ENCODE measurements at places on chromosomes 11 and 22.

DNA sequence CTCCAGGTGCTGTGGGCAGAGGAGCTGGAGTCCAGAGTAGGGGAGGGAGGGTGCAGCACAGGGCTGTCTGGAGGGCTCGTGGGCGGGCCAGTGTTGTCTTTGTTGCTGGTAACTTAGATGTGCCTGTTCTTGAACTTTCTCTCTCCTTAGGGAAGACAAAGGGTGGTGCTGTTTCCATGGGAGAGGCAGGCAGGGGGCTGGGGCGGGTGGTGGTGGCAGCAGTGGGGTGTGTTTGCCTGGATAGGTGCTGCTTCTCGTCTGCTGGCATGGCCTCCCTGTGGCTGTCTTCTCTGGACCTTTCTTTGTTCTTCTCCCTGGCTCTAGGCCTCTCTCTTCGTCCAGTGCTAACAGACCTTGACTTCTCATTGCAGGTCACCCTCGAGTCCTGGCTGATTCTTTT, 8.5 kb downstream of the SIDT2 start:
- no peak for DNase-seq

DNA sequence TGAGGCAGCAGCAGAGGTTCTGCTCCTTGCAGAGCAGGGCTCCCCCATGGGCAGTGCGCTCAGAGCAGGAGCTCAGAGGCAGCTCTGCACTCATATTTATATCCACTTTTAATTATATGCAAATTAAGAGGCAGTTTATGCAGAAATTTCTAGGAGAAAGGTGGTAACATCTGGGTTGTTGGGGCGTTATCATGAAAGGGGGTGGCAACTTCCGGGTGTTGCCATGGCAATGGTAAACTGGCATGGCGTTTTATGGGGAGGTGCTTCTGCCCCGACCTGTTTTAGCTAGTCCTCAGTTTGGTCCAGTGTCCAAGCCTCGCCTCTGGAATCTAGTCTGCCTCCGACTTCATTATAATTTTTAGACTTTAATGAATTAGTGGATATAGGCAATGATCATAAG, 1191.7 kb downstream of the TBC1D22A start:
- DNase-seq: no peak

DNA sequence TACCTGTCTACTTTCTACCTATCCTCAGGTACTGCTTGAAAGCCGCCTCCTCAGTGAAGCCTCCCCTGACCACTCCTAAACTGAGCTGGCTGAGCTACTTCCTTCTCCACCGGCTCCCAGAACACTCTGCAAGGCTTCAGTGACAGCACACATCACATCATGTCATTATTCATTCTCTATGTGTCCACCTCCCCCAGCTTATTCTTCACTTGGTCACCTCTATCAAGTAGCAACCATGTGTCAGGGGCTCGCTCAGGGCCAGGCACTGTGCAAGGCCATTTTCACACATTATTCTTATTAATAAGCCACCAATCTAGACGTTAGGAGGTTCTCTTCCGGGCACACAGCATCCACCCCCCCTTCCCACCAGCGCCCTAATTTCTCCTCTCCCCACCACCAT, 3.7 kb upstream of the ELFN2 start:
- no peak for DNase-seq

- no peak for DNase-seq
These were observed 15.0 kb downstream of the CABP7 start for GRCh38 chr22:29734838-29735237.

- DNase-seq: no peak
These were observed 632 bp downstream of the KRTAP5-2 start for GRCh38 chr11:1597331-1597993.

DNA sequence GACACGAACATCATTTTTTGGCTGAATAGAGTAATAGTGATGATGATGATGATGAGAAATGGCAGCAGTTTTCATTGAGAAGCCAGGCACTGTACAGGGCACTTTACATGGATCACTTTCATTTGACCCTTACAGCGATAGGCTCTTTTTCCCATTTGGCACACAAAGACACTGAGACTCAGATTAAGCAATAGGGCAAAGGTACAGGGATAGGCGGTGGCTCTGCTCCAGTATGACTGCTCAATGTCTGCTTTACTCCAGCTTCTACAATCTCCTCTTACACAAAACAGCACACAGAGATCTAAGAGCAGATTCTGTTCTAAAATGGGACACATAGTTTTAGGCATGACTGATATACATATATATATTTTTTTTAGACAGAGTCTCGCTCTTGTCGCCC, 40.6 kb downstream of the MPPED2 start:
- DNase-seq: no peak

- no peak for DNase-seq
These were observed 133.2 kb downstream of the APOL5 start for GRCh38 chr22:35850831-35851230.

GRCh38 chr22:46879083-46879482, 116.6 kb downstream of the TBC1D22A start:
- no peak for DNase-seq

- DNase-seq: peak; percentile 83
These were observed 54.1 kb downstream of the SNX19 start for GRCh38 chr11:130861902-130862860.

GRCh38 chr11:76397383-76397782, 16.3 kb downstream of the GVQW3 start:
- no peak for DNase-seq

DNA sequence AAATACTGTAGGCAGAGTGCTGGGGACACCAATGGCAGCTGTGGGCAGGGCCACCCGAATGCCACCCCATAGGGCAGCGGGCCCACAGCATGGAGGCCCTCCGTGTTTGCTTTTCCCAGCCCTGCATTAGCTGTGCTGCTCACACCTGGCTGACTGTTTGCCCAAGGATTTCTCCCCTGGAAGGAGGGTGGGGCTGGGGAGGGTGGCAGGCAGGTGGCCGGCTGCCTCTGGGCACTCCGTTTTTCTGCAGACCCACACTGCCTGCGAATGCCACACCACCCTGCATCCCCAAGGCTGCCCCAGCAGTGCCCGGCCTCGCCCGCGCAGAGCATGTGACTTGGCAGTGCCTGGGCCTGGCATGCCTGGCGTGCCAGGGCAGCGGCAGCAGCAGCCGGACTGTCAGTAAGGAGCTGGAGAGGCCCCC, 19.6 kb downstream of the DAGLA start:
- no peak for DNase-seq

GRCh38 chr11:12680246-12680939, 6.2 kb downstream of the TEAD1 start:
- no peak for DNase-seq

DNA sequence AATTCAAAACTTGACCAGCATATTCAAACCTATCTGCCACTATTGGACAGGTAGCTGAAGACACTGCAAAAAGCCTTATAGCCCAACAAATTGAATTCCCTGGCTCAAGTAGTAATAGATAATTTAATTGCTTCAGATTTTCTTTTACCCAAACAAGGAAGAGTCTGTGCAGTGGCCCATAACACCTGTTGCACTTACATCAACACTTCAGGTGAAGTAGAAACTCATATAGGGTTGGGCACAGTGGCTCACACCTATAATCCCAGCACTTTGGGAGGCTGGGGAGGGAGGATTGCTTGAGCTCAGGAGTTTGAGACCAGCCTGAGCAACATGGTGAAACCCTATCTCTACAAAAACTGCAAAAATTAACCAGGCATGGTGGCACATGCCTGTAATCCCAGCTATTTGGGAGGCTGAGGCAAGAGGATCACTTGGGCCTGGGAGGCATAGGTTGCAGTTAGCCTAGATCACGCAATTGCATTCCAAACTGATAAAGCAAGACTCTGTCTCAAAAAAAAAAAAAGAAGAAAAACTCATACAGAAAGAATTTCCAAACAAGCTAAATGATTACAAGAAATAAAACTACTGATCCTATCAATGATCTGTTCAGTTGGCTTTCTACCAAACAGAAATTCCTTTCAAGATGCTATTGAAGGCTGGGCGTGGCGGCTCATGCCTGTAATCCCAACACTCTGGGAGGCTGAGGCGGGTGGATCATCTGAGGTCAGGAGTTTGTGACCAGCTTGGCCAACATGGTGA, 9.5 kb downstream of the FOLR3 start:
- no peak for DNase-seq

- DNase-seq: no peak
These were observed 17.9 kb upstream of the EP300 start for GRCh38 chr22:41074466-41074865.

DNA sequence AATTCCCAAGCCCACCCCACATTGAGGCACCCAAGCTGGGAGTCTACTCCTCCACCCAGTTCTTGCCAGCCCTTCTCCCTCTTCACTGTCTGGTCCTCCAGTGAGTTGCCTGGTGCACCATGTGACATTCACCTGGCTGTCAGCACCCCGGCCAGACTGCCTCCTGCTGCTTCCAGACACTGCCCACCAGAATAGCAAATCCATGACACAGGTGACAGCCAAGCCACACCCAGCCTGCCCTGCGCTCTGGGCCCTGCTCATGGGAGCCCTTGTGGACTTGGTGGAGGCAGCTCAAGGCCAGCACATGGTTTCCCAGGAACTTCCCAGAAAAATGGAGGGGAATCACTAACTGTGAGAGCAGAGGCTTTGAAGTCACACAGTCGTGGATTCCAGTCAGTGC, 96.3 kb upstream of the CSNK2A3 start:
- no peak for DNase-seq

DNA sequence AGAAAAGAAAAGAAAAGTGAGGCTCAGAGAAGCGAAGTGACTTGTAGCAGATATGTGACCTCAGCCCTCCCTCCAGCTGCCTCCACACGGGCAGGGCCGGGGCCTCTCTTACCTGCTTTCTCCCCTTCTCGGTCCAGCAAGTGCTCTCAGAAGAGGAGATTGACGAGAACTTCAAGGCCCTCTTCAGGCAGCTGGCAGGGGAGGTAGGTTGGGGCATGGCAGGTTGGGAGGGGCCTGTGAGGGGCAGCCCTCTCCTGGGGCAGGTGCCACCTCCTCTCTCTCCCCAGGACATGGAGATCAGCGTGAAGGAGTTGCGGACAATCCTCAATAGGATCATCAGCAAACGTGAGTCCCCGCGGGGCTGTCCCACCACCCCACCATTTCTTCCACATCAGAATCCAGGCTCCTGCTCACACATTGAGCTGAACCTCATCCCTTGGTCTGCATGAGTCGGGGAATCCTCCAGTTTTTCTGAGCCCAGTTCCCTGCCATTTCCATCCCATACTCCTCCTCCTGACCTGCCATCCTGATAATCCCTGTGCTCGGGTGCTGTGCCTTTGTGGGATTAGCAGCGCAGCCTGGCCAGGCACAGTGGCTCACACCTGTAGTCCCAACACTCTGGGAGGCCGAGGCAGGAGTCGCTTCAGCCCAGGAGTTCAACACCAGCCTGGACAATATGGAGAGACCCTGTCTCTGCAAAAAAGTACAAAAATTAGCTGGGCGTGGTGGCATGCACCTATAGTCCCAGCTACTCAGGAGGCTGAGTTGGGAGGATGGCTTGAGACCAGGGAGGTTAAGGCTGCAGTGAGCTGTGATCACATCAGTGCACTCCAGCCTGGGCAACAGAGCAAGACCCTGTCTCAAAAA, 26.4 kb downstream of the CAPN1 start:
- no peak for DNase-seq

- DNase-seq: no peak
These were observed 115.6 kb upstream of the B3GAT1 start for GRCh38 chr11:134527382-134528243.

DNA sequence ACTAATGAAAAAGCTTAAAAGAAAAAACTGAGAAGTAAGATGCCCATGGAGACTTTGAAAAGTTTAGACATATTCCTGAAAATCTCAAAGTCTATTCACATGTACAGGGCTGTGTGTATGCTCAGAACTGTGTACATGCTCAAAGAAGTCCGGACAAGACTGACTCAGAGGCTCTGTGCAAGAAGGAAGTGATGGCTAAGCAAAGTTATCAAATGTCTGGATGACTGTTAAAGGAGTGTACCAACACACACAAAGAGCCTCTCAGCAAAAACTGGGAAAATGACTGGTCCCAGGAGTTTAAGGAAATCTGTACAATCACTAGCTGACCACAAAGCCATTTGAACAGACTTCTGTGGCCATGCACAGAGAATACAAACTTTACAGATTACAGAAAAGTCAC, 33.1 kb upstream of the ARHGAP32 start:
- DNase-seq: no peak

DNA sequence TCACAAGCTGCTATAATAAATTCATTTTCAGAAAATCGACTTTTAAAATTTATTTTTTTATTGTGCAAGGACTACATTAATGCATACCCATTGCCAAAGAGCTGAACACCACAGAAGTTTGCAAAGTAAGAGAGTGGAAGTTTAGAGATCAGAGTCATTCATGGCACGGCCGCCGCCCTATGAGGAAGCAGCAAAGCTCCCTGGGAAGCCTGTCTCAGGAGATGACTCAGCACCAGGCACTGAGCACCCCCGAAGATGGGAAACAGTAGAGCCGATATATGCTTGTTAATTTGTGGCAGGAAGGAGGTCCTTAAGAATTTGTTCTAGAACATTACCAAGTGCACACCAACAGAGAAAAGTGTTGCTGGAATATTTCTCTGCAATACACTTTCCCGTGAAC, 693.7 kb downstream of the OPCML start:
- no peak for DNase-seq

- DNase-seq: no peak
These were observed 580.7 kb downstream of the NTM start for GRCh38 chr11:131951121-131951520.

DNA sequence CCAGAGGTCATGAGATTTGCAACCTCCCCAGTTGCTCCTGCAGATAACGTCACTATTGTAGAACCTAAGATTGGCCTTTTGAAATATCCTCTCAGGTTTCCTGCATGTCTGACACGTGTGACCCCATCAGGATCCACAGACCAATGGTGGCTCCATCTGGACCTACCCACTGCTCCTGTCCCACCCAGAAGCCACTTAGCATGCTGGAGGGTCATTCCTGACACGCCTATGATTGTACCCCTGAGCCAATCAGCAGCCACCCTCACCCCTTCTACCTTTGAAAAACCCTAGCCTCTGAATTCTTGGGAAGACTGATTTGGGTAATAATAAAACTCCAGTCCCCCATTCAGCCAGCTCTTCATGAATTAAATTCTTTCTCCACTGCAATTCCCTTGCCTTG, 20.1 kb upstream of the NARS2 start:
- no peak for DNase-seq

DNA sequence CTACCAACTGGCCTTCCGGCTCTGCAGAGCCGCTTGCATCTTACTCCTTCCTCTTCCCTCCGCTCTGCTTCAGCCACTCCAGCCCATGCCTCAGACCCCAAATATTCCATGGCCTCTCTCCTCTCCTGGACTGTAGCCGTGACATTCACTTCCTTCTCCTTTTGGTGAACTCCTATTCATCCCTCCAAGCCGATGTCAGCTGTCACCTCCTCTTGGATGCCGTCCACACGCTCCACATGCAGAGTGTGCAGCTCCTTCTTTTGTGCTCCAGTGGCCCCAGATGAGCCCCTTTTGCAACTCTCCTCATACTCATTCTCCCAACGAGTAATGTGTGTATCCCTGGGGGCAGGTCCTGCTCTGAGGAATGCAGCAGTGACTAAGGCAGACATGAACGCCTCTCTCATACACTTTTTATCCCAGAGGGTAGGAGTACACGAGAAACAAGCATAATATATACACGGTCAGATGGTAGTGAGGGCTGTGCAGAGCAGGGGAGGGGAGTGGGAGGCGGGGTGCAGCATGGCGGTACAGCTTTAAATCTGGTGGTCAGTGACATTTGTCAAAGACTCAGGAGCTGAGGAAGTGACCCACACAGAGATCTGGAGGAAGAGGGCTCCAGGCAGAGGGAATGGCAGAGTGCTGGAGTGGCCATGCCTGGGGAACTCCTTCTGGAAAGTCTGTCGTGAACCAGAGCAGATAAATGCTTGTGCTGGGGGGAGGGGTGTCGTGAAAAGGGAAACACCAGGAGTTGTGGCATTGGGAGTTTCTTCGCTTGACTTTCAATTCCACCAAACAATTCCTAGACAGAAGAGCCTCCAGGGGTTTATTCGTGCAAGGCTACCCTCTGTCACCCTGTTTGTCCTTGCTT, 83.8 kb upstream of the ATXN10 start:
- DNase-seq: no peak

GRCh38 chr11:2507212-2507901, 62.5 kb downstream of the KCNQ1 start:
- no peak for DNase-seq
